Fibroblast of lung (primary cell): ENCODE measurements at places on chromosomes 2 and 18.

GRCh38 chr2:205089958-205090357, 544.7 kb downstream of the PARD3B start:
- DNase-seq, result no peak

DNA sequence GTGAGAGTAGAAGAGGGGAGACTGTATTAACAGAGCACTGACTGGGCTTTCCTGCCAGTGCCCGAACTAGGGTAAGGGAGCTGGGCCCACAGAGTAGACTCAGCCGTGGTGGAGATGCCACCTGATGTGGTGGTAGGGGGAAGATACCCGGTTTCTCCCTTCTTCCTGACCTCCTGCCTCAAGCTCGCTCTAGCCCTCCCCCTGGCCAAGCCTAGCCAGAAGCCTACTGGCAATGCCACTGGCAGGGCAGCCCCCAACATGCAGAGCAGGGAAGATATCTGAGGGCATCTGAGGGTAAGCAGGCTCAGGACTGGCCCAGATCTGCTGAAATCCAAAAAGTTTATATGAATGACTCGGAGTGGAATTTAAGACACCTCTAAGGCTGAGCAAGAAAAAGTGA, 162.6 kb upstream of the SMAD2 start:
- no peak for DNase-seq

GRCh38 chr2:42755191-42755880, 8.6 kb downstream of the OXER1 start:
- peak; percentile 6 for DNase-seq

DNA sequence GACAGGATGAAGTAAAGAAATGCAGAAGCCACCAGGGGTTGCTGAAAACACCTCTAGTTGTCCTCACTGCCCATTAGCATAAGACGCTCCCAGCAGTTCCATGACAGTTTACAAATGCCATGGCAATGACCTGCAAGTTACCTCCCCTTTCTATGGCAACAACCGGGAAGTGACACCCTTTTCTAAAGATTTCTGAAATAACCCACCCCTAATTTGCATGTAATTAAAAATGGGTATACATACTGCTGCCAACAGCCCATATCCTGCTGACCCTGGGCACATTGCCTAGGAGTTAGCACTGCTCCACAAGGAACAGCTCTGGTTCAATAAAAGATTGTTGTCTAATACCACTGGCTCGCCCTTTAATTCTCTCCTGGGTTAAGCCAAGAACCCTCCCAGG, 178.3 kb upstream of the LRATD1 start:
- no peak for DNase-seq

- DNase-seq, result no peak
These were observed 23.9 kb downstream of the MAP4K3 start for GRCh38 chr2:39413063-39413737.

DNA sequence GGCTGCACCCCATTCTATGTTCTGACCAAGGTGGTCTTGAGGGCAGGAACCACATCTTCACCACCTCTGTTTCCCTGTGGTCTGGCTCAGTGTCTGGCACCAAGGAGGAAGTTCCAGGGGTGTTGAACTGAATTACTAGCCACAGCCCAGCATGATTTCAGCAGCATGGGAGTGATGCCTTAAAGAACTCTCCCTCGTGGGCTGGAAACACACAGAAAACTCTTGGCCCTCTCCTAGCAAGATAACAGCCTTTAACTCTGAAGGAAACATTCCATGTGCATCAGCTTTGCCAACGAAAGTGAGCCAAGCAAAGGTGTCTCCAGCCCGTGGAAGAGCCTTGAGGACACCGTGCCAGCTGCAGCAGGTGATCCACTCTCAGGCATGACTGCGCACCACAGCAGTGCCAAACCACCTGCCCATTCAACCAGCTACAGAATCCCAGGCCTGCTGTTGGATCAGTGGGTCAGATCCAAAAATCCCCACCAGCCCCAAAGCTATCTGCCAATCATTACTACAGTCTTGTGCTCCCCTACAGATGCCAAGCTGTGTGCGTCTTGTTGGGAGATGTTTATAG, 124.8 kb downstream of the TTC32 start:
- DNase-seq, result no peak

DNA sequence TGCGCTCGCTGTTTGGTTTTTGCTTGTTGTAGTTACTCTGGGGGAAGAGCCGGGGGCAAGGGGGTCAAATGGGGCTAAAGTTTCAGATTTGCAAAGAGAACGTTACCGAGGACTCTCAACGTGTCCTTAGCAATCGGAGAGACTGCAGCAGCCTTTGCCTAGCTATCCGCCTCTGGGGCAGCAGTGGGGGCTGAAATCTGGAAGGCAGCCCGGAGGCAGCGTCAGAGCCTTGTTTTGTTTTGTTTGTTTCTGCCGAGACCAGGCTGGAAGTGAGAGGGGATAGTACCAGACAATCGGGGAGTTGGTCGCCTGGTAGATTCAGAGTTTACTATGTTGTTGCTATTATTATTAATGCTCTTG, 1.2 kb downstream of the CDH20 start:
- no peak for DNase-seq

DNA sequence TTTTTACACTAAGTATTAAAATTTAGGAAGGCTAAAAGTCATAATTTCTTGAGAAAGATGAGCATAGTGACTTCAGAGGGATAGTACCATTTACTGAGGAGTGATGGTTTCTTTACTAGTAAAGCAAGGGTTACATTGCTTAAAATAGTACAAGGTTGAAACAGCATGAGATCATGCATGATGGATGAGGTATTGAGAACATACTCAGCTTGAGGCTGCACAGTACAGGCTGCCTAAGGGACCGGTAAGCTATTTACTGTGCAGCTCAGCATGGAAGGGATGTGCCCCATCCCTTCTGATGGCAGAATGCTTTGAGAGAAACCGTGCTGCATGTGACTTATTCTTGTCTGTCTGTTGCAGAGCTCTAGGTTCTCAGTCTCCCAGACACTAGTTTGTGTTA, 122.1 kb downstream of the EML6 start:
- peak; percentile 52 for DNase-seq

- DNase-seq, result no peak
These were observed 61.1 kb downstream of the EIF5B start for GRCh38 chr2:99398303-99398702.

DNA sequence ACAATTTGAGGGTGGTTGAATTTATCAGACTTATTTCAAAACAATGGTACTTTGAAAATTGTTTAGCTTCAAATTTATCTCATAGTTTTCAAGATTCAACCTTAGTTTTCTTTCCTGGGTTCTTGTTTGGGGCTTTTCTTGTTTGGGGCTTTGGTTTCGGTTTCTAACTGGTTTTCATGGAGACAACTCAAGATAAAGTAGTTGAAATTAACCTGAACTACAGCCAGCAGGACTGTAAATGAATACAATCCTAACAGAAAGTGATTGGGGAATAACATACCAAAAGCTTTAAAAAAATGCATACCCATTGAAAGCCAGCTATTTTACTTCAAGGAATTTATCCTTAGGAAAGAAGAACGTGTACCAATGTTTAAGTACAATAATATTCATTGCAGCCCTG, 133.5 kb upstream of the SLC14A2 start:
- no peak for DNase-seq

GRCh38 chr18:23422751-23423418, 30.2 kb upstream of the RIOK3 start:
- DNase-seq, result peak; percentile 54

GRCh38 chr18:51168960-51169662, 28.4 kb downstream of the MEX3C start:
- DNase-seq, result no peak

DNA sequence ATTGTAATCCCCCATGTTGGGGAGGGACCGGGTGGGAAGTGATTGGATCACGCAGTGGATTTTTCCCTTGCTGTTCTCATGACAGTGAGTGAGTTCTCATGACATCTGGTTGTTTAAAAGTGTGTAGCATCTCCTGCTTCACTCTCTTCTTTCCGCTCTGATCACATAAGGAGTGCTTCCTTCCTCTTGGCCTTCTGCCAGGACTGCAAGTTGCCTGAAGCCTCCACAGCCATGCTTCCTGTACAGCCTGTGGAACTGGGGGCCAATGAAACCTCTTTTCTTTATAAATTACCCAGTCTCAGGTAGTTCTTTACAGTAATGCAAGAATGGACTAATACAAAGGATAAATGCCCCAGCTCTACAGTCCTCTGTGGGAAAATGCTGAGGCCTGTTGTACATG, 437.5 kb upstream of the NXPH2 start:
- DNase-seq, result no peak

GRCh38 chr2:132651115-132652045, 18.6 kb downstream of the LYPD1 start:
- DNase-seq, result peak; percentile 72

DNA sequence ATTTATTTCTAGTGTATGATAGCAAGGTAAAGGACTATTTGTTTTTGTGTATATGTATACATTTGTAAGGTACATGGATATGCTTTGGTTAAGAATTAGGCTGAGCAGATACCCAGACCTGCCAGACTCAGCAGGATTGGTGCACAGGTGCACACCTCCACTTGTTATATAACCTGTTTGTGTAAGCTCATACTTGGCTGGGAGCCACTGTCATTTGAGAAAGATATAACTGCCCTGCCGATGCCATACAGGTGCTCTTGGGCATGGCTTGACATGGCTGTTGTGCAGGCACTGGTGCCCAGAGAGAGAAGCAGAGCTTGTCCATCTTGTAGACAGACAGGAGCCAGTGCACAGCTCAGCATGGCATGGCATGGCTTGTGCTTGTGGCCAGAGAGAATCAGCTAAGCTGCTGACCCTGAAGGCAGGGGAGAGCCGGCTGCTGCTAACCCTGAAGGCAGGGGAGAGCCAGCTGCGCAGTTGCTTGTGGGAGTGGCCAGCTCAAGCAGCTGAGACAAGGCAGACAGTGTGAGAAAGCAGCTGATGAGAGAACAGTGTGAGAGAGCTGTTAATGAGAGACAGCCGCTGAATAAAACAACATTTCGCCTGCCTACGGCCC, 136.5 kb downstream of the RNF144A start:
- DNase-seq, result no peak

DNA sequence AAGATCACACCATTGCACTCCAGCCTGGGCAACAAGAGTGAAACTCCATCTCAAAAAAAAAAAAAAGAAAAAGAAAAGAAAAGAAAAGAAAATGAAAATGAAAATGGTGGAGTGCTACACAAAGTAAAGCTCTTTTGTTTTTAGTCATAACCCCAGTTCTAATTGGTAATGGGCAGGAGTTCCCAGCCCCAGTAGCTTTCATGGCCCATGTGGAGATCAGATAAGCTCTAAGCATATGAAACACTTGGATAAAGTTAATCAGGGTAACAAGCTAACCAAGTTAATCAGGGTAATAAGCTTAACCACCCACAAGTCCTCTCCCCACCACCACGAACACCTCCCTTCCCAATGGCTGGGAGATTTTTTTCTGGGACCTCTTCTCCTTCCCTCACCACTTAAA, 240.8 kb downstream of the BCL11A start:
- DNase-seq, result no peak

DNA sequence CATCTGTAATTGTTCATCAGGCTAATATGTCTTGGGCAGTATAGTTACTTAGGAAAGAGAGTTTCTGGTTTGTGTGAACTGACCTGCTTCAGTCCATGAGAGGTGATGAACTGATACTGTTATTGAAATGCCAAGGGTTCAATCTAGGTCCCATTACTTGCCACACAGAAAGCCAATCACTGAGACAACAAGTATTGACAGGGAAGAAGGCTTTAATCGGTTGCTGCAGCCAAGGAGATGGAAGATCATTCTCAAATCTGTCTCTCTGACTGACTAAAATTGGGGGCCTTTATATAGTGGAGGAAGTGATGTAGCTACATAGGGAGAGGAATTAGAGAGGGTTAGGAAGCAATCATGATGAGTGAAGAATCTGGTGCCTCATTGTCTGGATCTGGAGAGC, 19.9 kb upstream of the FAM98A start:
- DNase-seq, result no peak

DNA sequence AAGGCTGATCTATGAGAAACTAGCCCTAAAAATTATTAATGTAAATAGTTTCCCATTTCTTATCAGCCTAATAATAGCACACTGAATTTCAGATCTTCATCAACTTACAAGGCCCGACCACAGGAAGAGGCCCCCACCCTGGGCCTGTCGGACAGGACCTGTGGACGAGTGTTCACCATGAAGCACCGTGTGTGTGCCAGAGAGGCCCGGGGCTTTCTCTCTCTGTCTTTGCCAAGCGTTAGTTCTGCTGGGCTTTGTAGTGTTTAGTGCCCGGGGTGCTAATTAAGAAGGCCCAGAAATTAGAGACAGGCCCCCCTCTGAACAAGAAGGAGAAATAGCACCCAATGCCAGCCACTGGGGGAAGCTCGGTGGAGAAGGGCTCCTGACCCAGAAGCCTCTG, 265.7 kb downstream of the TWIST2 start:
- DNase-seq, result no peak

GRCh38 chr18:48948112-48949049, 2.4 kb downstream of the SMAD7 start:
- peak; percentile 80 for DNase-seq

DNA sequence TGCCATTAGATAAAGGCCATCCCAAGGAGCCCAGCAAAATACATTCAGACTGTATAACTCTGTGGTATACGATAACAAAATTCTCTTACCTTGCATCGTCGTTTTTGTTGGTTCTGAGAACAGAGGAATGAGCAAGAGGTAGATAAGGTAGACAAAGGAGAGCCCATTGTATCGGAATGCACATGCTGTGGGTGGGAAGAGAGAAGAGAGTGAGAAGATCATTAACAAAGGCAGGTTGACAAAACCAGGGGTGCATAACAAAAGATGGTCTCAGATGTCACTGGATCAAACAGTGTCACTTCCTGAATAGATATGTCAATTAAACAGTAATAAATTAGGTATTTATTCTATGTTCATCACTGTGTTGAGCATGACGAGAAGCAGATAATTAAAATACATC, 83.3 kb downstream of the PIEZO2 start:
- DNase-seq, result no peak

DNA sequence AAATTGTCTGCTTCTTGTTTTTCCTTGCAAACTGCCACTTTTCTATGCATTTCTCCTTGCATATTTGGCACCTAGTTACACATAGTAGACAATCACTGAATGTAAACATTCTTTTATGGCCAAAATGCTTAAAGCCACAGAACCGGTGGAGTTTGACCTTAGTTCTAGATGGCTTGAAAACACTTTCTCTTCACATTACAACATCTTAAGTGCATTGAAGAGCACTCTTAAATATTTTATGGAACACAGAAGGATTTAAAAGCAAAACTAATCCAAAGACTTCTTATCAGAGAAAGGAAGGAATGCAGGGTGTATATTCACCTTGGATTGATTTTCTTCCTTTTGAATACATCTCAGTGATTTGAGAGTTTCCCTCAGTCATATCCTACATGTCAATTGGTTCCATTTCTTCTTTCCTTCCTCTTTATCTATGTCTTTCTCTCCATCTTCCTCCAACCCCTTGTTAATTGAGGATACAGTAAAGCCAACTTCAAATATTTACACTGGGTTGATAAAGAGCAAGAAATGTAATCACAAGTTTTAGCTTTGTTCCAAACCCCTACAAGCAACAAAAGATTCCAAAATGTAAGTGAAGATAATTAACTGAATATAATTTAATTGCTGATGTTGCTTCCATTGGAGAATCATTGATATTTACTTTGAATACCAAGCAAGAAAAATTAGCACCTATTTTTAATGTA, 548.0 kb downstream of the CNTNAP5 start:
- DNase-seq, result no peak

GRCh38 chr18:58536534-58537271, 92.2 kb downstream of the ALPK2 start:
- no peak for DNase-seq

GRCh38 chr2:225052703-225053102, 10.4 kb upstream of the DOCK10 start:
- peak; percentile 18 for DNase-seq

GRCh38 chr18:64893349-64893748, 744.5 kb upstream of the LINC00305 start:
- no peak for DNase-seq

GRCh38 chr18:10893196-10893595, 256.2 kb downstream of the PIEZO2 start:
- no peak for DNase-seq
